Hippocampal formation (tissue), 2 donors: ENCODE measurements at places on chromosomes 13 and 19.

DNA sequence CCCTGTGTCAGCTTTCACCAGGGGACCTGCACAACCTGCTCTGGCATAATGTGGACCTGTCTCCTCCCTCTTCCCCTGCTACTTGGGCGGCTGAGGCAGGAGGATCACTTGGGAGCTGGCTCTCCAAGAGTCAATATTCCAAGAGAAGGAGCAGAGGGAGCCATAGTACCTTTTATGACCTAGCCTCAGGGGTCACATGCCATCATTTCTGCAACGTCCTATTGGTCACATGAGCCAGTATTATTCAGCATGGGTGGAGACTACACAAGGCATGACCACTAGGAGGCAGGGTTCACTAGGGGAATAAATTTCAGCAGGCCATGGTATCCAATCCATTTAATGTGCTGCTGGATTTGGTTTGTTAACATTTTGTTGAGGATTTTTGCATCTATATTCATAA, 12.0 kb upstream of the SHFL start:
- no peak for DNase-seq

DNA sequence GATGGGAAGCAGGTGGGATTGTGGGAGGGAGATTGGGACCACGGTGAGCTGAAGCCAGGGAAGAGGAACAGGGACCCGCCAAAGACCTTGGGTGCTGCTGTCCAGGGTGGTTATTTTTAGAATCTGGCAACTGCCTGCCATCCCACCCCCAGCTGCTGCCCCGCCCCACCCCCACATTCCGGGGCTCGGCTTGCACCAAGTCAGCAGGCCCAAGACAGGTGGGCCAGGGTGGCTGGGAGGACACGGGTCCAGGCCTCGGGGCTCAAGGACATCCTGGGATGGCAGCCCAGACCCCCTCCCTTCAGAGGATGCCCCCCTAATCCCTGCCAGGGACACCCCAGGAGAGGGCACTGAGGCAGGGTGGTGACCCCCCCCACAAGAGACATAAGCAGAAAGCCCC, 827 bp downstream of the CKM start:
- DNase-seq = no peak

GRCh38 chr13:87678372-87678752, 7.2 kb downstream of the SLITRK5 start:
- no peak for DNase-seq

DNA sequence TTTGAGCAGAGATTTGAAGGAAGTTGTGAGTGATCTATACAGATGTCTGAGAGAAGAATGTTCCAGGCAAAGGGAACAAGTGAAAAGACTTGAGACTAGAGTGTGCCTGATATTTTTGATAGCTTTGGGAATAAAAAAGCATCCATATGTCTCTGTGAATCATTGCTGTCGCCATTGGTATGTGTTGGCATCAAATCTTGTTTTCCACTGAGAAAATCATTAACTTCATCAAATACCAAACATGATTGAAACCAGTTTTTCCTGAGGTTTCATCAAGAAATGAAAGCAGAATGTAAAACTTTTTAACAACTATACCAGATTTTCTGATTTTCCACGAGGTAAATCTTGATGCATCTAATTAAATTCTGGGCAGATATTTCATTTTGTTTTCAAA, 862.6 kb downstream of the DIAPH3 start:
- no peak for DNase-seq

DNA sequence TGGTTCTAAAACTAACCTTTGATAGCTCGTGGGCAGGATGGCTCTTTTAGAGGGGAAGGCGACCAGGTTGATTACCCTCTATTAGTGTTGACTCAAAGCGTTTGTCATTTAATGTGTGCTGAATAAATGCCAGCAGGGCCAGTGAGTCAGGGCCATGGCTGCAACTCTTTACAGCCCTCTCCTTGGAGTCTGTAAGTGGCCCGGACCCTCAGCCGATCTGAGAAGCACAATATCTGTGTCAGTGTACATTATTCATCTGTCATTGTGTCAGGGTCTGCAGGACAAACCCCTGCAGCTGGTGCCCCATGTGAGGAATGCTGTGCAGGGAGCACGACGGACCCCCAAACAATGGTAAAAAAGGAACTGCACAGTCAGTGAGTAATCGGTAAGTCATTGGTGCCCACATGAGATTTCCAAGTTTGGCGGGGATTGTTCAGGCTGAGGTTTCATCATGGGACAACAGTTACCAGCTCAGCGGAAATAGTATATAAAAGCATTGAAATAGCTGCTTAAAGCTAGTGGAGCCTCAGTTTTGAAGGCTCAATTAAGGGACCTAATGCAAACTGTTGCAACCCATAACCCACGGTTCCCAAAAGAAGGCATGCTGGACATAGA, 139.1 kb downstream of the ZNF675 start:
- no peak for DNase-seq

DNA sequence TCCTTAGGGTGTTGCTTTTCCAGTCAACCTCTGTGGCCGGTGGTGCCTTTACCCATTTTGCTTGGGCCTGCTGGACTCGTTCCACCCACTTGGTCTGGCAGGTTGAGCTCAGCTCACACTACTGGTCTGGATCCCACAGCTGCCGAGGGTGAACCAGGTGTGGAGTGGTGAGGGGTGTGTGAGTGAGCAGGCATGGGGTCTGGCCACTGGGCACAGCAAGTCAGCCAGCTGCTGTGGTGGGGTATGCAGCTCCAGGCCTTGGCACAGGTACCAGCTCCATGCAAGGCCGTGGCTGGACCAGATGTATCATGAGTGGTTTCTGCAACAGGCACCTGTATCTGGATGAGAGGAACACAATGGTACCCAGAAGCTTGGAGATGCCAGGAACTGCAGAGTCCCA, 277.6 kb upstream of the KLHL1 start:
- no peak for DNase-seq

DNA sequence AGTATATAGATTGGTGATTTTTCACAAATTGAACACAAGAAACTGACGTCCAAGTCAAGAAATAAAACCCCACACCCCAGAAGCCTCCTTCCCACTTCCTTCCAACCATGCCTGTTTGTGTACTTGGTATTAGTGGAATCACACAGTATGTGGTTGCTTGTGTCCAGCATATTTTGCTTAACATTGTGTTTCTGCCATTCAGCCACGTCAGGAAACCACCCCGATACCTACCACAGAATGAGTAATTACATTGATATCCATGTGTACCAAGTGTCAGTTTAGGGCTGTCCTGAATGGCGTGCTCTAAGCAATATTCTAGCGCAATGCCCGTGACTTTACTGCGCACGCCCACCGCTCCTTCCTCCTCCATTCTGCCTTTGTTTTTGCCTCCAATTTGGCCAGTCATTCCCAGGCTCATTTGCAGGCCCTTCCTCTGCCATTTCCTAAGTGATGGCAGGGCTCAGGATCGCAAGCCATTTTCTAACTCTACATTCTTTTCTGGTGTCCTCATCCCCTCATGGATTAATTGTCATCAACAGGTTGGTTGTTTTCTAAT, 25.9 kb upstream of the MPHOSPH8 start:
- no peak for DNase-seq

DNA sequence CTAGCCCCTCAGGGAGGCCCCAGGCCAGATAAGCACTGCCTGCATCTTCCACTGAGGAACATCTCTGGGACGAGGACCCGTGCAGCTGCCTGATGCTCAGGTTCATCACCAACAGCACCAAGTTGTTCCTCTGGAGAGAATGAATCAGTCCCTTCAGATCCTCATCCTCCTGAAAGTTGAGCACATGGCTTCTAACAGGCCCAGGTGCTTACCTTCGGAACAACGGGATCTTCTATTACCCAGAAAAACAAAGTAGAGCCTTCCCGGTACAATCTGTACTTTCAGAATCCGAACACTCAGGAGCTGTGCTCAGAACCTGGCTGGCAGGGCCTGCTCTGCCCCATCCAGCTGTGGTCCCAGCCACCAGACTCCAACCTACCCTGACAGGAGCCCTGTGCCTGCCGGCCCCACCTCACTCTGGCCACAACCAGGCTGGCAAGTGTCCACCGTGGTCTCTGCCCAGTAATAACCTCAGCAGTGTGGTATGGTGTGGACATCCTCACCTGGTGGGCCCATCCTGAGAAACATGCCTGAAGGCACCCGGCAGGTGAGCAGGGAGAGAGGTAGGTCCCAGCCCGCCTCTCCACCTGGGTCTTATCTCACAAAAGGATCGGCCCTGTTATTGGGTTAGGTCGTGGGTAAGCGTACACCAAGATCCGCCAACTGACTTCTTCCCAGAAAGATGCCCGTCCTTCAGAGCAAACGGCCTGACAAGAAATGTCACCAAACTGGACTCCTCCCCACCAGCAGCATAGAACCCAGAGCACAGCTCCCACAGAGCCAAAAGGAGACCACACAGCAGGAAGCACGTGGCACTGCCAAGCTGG, 34.1 kb downstream of the ELL start:
- no peak for DNase-seq

- DNase-seq = no peak
These were observed 28.4 kb downstream of the RASA3 start for GRCh38 chr13:114103801-114104654.

GRCh38 chr13:45340422-45341033, 455 bp downstream of the TPT1 start:
- DNase-seq = peak; percentile 79

DNA sequence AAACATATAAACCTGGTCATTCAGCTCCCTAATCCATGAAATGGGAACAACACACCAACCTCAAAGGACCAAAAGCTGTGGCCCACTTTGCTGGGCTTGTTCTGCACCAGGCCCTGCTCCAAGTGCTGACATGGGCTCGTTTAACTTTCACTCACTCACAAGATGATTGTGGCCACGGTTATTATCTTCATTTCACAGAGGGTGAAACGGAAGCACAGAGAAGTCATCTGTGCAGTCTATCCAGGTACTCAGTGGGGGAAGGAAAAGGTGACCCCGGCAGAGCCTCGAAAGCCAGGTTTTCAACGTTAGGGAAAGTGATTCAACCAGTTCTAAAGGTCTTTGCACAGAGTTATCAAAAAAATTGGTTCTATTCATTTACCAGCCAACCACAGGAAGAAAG, 68.0 kb downstream of the CRYL1 start:
- no peak for DNase-seq

DNA sequence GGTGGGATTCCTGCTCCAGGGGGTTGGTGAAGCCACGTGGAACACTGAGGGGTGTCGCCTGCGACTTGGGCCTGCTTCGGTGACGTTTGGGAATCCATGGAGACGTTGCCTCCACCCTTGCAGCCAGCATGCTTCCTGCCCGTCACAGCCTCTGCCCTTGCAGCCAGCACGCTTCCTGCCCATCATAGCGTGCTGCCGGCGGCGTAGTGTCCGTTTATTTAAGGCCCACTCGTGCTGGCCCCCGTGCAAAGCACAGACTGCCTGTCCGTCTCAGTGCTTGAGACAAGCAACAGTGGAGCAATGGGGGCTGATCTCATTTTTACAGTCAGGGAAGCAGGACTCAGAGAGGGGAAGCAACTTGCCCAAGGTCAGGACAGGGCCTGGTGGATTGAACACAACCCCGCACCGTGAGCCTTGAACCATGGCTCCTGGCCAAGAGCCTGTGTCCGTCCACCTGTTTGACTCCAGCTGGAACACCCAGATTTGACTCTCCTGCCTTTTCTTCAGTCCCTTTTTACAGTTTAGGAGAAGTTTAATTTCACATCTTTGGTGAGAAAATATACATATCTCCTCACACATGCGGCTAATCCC, 149.6 kb downstream of the TEX29 start:
- DNase-seq = no peak

DNA sequence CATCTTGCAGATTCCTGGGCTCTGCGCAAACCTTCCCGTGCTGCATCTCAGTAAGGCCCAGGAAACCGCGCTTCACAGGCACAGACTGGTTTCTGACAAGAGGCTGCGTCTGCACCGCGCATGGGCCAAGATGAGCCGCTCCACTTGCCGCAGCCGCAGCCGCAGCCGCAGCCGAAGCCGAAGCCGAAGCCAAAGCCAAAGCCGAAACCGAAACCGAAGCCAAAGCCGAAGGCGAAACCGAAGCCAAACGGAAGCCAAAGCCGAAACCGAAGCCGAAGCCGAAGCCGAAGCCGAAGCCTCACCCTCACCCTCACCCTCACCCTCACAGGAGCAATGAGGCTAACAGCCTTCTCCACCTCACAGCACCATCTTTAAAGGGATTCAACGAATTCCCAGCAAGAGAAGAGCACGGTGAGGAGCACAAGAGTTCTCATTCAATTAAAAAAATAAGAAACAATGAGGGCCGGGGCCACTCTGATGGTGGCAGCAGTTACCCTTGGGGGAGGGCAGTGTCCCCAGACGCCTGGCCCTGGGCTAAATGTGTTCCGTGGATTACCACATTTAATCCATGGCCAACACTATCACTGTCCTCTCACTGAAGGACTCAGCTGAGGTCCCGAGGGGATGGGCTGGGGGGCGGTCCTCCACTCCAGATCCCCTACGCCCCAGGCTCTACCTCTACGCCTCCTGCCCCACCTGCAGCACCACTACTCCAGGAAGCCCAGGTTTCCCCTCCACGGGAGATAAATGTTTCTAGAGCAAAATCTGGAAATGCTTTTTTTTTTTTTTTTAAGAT, 29.1 kb downstream of the ZNF787 start:
- DNase-seq = no peak

GRCh38 chr13:97911311-97912138, 42.0 kb upstream of the IPO5 start:
- no peak for DNase-seq

- DNase-seq = no peak
These were observed 2.4 kb downstream of the CDX2 start for GRCh38 chr13:27966641-27967202.

GRCh38 chr19:58573658-58574164, 576 bp upstream of the MZF1 start:
- DNase-seq = no peak

DNA sequence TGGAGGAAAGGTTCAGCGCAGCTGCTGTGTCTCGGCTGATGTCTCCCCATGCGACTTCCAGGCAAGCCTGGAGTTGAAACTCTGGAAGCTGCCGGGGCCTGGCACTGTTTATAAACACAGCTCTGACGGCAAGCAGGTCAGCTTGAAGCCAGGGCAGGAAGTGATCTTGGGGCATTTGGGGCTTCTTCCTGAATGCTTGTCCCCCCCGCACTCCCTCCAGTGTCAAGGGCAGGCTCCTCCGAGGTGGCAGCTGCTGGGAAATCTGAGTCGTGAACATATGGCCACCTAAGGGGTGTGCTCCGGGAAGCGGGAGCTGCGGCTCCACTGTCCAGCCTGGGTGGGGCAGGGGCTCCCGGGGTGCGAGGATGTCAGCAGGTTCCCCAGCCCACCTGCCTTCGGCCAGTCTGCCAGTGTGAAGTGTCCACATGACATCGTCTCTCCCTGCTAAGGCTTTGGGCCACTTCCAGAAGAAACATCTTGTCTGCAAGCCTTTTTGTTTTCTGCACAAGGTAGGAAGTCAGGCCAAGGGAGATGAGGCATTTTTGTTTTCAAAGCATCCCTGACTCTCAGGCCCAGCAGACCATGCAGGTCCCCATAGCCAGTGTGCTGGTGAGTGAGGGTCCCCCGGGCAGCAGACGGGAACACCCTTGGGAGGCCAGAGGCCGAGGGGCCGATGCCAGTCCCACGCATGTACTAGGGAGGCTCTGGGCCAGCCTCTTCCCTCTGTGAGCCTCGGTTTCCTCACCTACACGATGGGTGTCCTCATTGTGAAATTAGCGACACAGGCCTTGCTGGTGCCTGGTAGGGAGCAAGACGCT, 2.7 kb downstream of the PIAS4 start:
- DNase-seq = no peak
